ENCODE measurements at places on chromosomes 11 and 22. TPM values are rescaled to one million over a fixed set of nuclear protein-coding genes. Genes with fewer than 3 reads are reported as not detected.

Gene C2CD3
- total RNA-seq = 23.1 TPM

Gene HOATZ
- not detected for total RNA-seq

Gene IGF2
- total RNA-seq = 0.21 TPM

Gene SLC22A12
- total RNA-seq = not detected

Gene TMEM121B
- 0.19 TPM for total RNA-seq

All from activated naive CD4-positive, alpha-beta T cell treated with anti-CD3 and anti-CD28 coated beads for 36 hours (primary cell).